Activated CD4-positive, alpha-beta T cell treated with anti-CD3 and anti-CD28 coated beads, Interleukin-10, Interleukin-2, amounts not matched to agents 100 ng/mL and 50 ng/mL, durations not matched to agents 16 hours and 8 hours (primary cell): ENCODE measurements at places on chromosomes 5 and 9.

DNA sequence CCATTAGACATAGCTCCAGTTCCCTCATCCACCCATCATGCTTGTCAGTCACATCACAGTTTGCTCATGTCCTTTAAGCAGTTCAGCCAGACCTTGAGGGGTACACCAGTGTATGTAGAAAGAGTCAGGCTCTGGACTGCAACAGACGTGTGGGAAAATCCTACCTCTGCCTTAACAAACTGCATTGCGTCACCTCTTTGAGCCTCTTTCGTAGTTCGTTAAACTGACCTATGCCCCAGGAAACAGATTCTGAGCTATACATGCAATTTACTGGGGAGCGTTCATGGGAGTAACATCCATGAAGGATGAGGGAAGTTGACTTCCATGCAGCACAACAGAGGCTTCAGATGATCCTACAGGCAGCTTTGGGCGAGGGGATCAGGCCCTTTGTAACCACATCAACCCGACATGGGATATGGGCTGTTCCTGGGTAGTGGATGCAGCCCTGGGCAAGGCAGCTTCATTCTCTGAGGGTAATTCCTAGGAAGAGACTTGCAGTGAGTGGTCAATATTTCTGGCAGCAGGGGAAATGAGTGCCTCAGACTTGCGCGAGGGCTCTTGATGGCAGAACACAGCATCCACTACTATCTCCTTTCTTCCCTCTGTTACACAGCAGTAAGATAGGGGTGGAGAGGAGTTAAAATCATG is 4.3 kb downstream of the SPINK4 start:
- no peak for DNase-seq

DNA sequence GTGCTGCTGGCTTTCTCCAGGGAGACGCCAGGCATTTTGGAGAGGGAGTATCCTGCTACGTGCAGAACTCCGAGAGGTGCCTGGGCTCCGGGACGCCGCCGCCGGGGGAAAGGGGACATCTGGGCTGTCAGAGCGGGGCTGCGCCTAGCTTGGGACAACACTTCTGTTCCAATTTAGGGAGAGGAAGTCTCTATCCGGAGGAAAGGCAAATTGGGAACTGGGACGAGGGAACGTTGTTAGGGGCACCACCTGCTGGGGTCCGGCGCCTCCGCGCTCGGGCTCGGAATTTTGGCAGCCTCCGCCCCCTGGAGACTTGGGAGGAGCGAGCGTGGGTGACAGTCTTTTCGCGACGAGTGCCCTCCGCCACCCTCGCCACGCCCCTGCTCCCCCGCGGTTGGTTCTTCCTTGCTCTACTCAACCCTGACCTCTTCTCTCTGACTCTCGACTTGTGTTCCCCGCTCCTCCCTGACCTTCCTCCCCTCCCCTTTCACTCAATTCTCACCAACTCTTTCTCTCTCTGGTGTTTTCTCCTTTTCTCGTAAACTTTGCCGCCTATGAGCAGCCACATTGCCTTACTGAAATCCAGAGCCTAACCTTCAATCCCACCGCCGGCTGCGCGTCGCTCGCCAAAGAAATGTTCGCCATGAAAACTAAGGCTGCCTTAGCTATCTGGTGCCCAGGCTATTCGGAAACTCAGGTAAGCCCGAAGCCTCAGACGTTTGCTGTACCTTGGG is 1.6 kb downstream of the TSLP start:
- peak; percentile 59 for DNase-seq

DNA sequence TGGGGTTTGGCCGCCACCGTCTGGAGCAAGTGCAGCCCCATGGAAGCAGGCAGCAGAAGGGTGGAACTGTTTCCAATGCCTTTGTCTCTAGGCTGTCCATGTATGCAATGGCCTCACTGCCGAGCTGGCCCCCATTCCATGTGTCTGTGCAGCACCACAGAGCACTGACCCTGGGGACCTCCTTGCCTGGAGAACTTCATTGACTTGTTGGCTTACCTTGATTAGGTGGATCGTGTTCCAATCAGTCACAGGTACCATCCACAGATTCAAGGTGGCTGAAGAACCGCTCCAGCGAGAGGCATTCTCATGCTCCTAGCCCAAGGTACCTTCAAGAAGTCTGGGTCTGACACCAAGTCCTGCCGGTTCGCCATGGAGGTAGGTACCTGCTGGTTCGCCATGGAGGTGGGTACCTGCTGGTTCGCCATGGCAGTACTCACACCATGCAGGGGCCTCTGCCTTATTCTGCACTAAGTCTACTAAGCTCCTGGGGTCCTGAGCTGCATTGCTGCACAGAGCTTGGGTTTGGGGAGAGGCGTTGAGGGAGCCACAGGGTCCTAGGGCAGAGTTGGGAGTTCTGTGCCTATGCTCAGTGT is 358.3 kb upstream of the IRX1 start:
- no peak for DNase-seq

- DNase-seq = no peak
These were observed 228.9 kb downstream of the SH3GL2 start for GRCh38 chr9:17807613-17808282.

GRCh38 chr5:149799965-149800516 is 69.9 kb downstream of the PPARGC1B start:
- no peak for DNase-seq

DNA sequence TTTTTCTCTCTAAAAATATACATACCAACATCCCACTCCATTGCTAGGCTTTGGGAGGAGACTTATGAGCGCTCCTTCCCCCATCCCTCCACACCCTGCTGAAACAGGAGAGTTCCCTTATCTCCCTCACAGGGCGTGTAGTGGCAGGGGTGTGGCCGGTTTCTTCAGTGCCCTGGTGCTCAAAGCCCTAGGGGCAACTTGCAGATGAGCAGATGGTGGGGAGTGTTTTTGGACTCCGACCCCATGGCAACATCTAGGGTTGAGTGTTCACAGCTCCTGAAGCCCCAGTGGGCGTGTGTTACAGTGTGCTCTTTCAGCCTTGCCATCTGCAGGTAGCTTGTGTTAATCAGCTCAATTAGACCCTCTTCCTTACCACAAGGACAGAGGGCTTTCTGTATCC is 409.5 kb downstream of the MAT2B start:
- no peak for DNase-seq

DNA sequence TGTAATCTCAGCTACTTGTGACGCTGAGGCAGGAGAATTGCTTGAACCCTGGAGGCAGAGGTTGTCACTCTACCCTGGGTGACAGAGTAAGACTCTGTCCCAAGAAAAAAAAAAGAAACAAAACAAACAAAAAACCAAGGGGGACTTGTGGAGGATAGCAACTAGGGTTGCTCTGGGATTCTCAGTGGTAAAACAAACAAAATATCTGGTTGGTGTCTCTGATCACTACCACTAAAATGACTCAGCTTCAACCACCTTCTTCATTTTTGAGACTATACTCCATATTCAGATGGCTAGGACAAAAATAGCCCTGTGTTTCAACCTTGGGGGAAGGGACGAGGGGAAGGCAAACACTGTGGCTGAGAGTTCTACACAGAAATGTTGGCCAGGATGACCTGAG is 110.3 kb downstream of the ARRDC3 start:
- DNase-seq = peak; percentile 80

- no peak for DNase-seq
These were observed 142.1 kb upstream of the DMRT1 start for GRCh38 chr9:699396-699795.

DNA sequence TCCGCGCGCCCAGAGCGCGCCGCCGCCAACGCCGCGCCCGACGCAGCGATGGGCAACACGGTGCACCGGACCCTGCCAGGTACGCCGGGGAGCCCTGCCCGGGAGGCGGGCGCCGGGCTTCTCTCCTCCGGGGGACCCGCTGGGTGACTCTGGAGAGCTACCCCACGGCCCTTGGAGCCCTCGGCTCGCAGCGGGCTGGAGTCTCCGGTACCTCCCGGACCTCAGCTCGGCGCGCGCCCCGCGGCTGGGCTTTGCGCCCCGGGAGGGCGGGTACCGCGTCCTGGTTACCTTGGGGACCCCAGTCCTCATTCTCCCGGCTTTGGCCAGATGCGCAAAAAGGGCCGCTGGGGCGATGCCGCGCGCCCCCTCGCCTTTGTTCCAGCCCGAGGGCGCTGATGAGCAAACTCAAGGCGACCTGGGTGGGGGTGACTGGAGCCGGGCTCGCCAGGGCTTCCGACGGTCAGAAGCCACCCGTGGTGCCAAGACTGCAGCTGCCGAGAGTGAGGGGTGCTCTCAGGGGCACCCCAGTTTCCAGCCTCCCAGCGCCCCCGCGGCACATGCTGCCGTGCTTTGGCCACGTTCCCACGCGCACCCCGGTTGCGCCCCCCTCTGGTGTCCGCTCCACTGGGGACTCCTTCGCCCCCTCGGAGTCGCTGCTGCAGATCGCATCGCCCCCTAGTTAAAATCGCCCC is 442 bp downstream of the NEURL1B start:
- DNase-seq = no peak

DNA sequence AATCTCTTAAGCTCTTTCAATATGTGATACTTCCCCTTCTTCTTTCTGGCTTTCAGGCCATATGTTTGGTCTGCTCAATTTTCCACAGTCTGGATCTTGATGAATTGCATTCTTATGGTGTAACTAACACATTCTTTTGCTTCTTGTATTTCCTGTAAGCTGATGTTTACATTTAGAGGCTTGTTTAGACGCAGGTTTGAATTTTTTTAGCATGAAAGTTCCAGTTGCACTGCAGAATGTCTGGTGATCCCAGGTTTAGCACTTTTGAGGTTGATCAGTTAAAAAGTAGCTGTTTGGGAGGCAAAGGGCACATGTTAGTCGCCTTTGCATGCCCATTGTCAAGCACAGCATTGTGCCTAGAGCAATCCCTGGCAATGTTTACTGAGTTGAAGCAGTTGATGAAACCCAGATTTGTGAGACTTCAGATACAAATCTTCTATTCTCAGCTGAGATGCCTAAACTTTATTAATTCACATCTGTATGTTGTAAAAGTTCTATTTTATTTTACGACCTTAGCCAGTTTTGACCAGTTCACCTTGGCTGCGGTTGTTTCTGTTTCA is 59.6 kb upstream of the SPATA31C2 start:
- no peak for DNase-seq

DNA sequence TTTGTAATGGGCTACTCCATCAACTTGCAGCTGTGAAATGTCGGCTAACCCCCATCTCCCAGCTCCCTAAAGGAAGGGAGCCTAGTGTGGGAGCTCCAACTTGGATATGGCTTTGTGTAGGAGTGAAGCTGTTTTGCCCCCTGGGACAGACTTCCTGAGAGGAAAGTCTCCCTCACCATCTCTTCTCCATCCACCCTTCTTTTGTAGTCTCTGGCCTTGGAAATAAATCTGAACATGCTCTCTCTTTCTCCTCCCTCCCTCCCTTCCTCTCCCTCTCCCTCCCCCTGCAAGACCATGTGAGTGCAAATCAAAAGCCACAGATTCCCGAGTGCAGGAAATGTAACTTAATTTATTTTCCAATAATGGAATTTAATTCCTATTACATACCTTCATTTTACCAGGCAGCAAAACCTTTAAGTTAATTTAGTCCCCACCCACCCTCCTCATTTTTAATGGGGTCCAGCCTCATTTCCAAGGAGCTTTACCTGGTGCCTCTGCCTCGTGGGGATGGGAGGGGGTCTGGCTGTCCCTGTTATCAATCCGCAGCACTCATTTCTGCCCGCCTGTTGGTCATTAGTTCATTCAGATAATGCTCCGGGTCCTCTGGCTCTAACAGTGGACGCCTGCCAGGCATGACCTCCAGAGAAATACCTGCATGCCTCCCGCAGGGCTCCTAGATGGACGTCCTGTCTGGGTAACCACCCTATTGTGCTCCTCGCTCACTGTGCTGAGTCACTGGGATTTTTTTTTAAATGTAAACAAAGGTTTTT is 122.9 kb upstream of the TAF11L2 start:
- DNase-seq = no peak

DNA sequence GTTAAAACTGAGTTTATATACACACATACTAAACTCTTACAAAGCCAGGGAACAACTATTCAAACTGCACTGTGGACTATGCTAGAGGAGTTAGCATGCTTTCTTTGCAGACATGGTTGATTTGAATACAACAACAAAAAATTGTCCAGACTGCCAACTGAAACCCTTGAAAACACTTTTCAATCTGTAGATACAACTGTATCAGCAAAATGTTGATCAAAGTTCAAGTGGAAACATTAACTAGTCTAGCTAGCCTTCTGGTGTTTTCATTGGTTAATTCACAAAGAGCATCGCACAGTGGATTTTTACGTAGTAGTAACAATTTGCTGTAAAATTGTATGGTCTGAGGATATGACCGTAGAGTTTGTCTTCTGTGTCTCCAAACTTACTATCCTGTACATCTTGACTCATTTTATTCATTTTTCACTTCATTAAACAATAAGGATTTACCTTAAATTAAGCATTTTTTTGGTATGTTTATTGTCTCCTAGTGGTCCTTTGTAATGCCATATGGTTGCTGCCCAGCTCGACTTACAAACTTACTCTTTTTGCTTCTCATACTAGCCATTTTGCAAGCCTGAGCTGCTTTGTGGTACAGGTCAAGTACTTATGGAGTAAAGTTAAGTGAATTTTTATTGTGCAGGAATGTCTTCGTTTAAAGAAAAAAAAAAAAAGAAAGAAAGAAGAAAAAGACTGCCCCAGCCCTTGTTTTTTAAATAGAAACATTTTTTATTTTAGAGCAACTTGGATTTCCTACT is 123.4 kb downstream of the ZCCHC7 start:
- DNase-seq = no peak

DNA sequence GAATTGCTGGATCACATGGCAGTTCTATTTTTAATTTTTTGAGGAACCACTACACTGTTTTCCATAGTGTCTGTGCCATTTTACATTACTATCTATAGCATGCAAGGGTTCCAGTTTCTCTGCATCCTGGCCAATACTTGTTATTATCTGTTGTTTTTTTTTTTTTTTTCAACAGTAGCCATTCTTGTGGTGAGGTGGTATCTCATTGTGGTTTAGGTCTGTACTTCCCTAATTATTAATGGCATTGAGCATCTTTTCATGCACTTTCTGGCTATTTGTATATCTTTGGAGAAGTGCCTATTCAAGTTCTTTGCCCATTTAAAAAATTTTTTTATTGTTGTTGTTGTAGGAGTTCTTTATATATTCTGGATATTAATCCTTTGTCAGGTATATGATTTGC is 97.7 kb downstream of the GDNF start:
- DNase-seq = no peak

DNA sequence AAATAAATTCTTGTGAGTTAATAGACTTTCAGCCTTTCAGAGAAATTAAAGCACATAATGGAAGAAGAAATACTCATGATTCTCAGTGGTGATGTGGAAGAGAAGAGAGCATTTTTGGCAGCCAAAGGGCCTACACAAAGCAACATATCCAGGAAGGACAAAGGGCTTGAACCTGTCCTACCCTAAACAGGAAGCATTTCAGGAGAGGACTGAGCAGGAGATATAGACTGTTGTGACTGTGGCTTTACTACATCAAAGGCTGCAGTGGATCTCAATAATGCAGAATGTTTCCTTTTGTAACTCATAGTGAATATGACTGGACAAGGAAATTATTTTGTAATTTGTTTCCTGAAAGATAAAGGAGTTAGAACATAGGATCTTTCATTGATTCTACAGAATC is 1.3 kb upstream of the PARP8 start:
- DNase-seq = no peak

- DNase-seq = no peak
These were observed 42.6 kb downstream of the ANKRD55 start for GRCh38 chr5:56190497-56190896.

GRCh38 chr5:56900395-56900794 is 9.0 kb upstream of the SETD9 start:
- no peak for DNase-seq

- no peak for DNase-seq
These were observed 92.6 kb downstream of the GTF3C4 start for GRCh38 chr9:132762896-132763295.

- no peak for DNase-seq
These were observed 12.9 kb upstream of the CARNMT1 start for GRCh38 chr9:75041041-75041440.

- DNase-seq = no peak
These were observed 194.3 kb upstream of the VLDLR start for GRCh38 chr9:2427120-2427891.
